CD4-positive, alpha-beta memory T cell (primary cell): ENCODE measurements at places on chromosomes 11 and 22. TPM values are rescaled to one million over a fixed set of nuclear protein-coding genes. Genes with fewer than 3 reads are reported as not detected.
A peak's percentile ranks its signal among the peaks of the same experiment; 100 is the strongest.

The KIRREL3 gene
- total RNA-seq = not detected

The BTBD18 gene
- not detected for total RNA-seq

The PKDREJ gene
- total RNA-seq = not detected

The DNHD1 gene
- total RNA-seq = 45.9 TPM

The MRTFA gene
- total RNA-seq = 79.1 TPM

The CCDC157 gene
- 3.0 TPM for total RNA-seq

The MFNG gene
- total RNA-seq = 213 TPM

The SLC1A2 gene
- total RNA-seq = 0.08 TPM

The KCNE3 gene
- 0.28 TPM for total RNA-seq

The SLC22A6 gene
- total RNA-seq = not detected

- peak; percentile 66 for DNase-seq
- no peak overlapping the region for H3K4me3 ChIP-seq
- no peak overlapping the region for H3K27ac ChIP-seq
- H3K4me1 ChIP-seq = no peaks in the 10 kb centered on the region
- no peaks in the 10 kb centered on the region for H3K27me3 ChIP-seq
Observed at GRCh38 chr11:74702383-74703007, 28.7 kb downstream of the CHRDL2 start.

DNA sequence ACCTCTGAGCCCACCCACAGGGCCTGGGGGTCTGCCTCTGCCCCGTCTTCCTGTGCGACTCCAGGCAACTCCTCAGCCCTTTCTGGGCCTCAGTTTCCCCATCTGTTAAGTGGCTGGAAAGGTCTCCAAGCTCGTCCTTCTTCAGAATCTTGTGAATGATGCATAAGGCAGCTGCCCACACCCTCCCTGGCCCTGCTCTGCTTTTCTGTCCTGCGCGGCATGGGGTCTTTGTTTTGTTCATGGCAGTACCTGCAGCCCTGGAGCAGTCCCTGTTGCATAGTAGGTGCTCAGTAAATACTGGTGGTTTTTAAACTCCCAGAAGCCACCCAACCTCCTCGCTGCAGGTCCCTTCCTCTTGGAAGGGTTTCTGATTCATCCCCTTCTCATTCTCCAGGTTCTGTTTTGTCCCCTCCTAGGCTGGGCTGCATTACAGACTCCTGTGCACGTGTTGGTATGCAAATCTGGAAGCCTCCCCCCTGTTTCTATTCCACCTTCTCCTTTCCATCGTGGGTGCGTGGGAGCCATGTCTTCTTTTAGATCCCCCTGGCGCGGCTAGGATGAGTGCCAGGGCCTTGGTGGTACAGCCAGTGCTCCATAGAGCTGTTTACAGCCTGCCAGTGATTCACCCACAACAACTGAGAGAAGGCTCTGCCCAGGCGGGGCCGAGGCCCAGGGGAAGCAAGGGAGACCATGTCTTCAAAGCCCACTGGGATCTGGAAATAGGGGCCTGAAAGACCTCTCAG is 19.3 kb upstream of the SYT7 start:
- H3K4me3 ChIP-seq = no peak overlapping the region
- H3K36me3 ChIP-seq = no peaks in the 10 kb centered on the region
- peaks cover 7% of the 10 kb centered on the region for H3K27me3 ChIP-seq

GRCh38 chr11:88354912-88355311 is 17.4 kb upstream of the CTSC start:
- H3K36me3 ChIP-seq = no peaks in the 10 kb centered on the region
- no peak overlapping the region for H3K27ac ChIP-seq
- H3K27me3 ChIP-seq = no peaks in the 10 kb centered on the region

GRCh38 chr11:32902089-32902665 is 9.6 kb downstream of the QSER1 start:
- H3K36me3 ChIP-seq = no peaks in the 10 kb centered on the region
- peaks cover 4% of the 10 kb centered on the region for H3K4me1 ChIP-seq

DNA sequence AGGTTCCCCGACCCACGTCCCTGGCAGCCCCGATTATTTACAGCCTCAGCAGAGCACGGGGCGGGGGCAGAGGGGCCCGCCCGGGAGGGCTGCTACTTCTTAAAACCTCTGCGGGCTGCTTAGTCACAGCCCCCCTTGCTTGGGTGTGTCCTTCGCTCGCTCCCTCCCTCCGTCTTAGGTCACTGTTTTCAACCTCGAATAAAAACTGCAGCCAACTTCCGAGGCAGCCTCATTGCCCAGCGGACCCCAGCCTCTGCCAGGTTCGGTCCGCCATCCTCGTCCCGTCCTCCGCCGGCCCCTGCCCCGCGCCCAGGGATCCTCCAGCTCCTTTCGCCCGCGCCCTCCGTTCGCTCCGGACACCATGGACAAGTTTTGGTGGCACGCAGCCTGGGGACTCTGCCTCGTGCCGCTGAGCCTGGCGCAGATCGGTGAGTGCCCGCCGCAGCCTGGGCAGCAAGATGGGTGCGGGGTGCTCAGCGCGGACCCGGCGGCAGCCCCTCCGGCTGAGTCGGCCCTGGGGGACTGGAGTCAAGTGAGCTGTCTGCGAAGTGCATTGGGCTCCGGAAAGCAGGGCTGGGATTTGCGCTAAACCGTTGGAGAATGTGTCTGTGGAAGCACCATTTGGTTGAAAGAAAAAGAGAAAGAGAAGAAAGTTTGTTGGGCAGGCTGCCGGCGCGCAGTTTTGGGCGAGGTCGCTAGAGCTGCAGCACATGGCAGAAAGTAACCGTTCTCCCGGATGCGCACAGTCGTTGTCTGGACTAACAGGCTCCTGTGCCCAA is at the start of gene CD44:
Gene CD44, plus strand, starts transcription at position 229 of the 779 bp plus-strand sequence. Its CDS starts 133 bp downstream, at position 362.
- no peaks in the 10 kb centered on the region for H3K27me3 ChIP-seq
- H3K27ac ChIP-seq = peak within 1 kb of the TSS; percentile 98
- peak within 1 kb of the TSS; percentile 99 for H3K4me3 ChIP-seq
- peak; percentile 82 for DNase-seq
- peaks cover 42% of the 10 kb centered on the region for H3K4me1 ChIP-seq

DNA sequence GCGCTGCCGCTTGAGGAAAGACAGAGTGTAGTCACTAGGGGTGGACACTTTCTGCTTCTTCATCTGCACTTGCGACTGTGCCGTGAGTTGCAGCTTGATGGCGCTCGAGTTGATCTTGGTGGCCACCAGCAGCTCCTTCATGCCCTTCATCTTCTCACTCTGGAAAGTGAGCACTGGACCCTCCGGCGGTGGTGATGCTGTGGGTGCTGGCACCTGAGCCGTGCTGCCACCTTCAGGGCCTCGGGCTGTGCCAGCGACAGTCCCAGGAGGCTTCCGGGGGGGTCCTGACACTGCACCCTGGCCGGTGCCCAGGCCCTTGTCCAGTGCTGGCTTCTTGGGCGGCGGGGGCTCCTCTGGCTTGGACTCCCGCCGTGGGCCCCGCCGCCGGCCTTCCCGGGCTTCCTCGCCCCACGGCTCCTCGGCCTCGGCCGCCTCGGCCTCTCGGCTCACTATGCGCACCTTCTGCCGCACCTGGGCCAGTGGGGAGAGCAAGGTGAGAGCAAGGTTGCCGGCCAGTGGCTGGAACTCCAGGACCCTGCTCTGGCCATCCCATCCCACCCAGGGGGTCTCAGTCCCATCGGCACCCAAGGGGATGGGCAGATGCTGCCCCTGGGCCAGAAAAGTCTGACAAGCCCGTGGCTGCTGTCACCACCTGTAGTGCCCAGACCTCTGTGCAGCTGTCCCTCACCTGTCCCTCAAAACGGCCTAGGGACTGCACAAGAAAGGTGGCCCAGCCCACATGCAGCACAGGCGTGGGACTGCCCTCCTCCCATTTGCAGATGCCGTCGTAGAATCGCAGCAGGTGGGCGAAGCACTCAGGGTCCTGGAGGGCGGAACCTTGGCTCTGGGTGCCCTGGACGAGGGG is 1.6 kb upstream of the MAP4K2 start:
- H3K27ac ChIP-seq = peak overlapping the region; percentile 93
- DNase-seq = no peak
- H3K4me1 ChIP-seq = peaks cover 44% of the 10 kb centered on the region
- H3K36me3 ChIP-seq = peaks cover 13% of the 10 kb centered on the region

DNA sequence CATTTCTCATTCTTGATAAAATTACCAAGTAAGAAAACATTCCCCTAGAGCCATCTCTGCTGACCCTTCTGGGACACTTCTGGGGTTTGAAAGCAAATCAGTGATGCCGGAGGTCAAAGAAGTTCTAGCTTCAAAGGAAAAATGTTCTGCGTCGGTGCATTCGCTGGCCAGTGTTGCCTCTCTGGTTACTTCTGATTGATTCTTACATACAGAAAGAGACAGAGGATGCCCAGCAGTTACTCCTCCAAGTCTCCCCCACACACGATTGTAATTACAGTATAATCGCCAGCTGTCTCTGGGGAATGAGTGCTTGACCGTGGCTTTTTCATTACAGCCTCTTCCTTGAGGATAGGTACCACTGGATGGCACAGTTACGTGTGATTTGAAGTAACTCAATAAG is 150.9 kb downstream of the SNX19 start:
- no peak overlapping the region for H3K4me3 ChIP-seq
- DNase-seq = no peak

- H3K36me3 ChIP-seq = no peaks in the 10 kb centered on the region
- H3K27ac ChIP-seq = no peak overlapping the region
- H3K27me3 ChIP-seq = peaks cover 26% of the 10 kb centered on the region
- DNase-seq = no peak
- peaks cover 25% of the 10 kb centered on the region for H3K4me1 ChIP-seq
Observed at GRCh38 chr11:46920755-46921154, 2.4 kb upstream of the LRP4 start.

DNA sequence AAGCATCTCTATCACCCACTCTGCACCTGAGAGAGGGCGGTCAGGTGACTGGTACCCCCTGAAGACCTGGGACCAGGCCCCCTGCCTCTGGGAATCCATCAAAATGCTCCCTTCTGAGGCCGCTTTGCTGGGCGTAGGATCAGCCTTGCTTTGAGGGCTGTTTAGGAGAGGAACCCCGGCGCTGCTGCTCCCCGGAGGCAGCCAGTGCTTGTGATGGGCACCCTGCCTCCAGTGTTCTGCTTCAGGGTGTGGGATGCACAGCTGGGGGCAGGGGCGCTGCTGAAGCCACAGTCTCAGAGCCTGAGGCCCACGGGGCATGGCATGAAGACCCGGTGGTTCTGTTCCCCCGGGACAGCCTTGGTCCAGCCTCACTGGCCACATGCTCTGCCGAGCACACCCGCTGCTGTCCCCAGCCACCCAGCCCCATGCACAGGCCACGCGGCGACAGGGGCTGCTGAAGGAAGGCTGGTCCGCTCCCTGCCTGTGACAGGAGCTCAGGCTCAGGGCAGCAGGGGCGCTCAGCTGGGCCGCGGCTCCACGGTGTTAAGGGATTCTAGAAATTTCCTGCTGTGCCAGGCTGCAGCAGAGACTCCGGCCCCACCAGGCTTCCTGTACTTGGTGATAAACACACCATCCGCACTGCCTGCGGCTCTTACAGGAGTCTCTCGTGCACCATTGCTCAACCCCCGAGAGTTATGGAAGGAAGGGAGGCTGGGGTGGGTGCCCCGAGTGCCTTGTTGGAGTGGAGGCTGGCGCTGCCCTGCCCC is 91.0 kb downstream of the KCNQ1 start:
- no peaks in the 10 kb centered on the region for H3K36me3 ChIP-seq
- no peaks in the 10 kb centered on the region for H3K27me3 ChIP-seq
- peaks cover 14% of the 10 kb centered on the region for H3K4me1 ChIP-seq
- no peak overlapping the region for H3K27ac ChIP-seq

DNA sequence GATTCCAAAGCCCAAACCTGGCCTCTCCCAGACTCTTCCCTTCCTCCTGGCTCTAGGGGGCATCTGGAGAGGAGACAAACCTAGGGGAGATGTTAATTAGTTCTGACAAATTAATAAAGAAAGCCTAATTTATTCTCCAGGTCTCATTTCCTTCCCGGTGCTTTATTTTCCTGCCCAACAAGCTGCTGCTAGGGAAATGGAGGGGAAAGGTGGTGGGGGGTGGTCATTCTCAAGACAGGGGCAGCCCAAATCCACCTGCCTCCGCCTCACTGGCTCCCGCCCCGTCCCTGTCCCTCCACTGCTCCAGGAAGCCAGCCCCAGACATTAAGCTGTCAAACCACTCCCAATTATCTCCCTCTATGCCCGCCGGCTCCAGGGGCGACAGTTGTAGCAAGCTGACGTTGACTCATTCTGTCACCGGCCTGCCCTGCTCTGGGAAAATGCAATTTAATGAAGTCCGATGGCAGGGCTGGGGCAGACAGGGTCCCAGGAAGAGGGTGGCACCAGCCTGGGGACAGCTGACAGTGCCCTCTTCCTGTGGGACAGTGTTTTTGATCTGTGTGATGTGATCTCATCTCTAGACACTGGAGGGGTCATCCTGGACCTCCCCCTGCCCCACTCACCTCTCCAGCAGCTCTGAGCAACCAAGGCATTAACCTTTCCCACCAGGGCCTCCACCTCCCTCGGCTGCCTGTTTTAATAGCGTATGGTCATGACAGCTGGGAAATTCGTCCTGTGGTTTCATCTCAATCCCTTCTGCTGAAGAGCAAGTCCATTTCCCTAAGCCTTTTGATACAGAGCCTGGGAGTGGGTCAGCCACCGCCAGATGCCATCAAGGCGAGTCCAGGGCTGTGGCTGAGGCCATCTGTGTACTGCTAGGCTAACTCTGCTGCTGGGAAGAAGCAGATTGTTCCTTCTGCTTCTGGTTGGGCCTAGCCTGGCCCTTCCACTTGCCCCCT is 27.1 kb downstream of the NECTIN1 start:
- H3K4me1 ChIP-seq = no peaks in the 10 kb centered on the region
- H3K36me3 ChIP-seq = no peaks in the 10 kb centered on the region
- H3K4me3 ChIP-seq = no peak overlapping the region
- H3K27ac ChIP-seq = no peak overlapping the region
- DNase-seq = no peak

- no peaks in the 10 kb centered on the region for H3K27me3 ChIP-seq
- no peaks in the 10 kb centered on the region for H3K36me3 ChIP-seq
- H3K4me3 ChIP-seq = no peak overlapping the region
Observed at GRCh38 chr11:87353771-87354345, 316.1 kb downstream of the TMEM135 start.

- no peak for DNase-seq
- no peaks in the 10 kb centered on the region for H3K36me3 ChIP-seq
- no peaks in the 10 kb centered on the region for H3K27me3 ChIP-seq
- H3K4me1 ChIP-seq = peaks cover 8% of the 10 kb centered on the region
Observed at GRCh38 chr11:66866511-66866986, 9.7 kb downstream of the LRFN4 start.

GRCh38 chr11:8886322-8886721 is 24.7 kb upstream of the AKIP1 start:
- DNase-seq = no peak
- H3K27ac ChIP-seq = no peak overlapping the region
- H3K4me3 ChIP-seq = no peak overlapping the region
- no peaks in the 10 kb centered on the region for H3K27me3 ChIP-seq
- H3K4me1 ChIP-seq = no peaks in the 10 kb centered on the region

GRCh38 chr11:79209540-79210266 is 231.1 kb downstream of the TENM4 start:
- no peaks in the 10 kb centered on the region for H3K27me3 ChIP-seq
- DNase-seq = no peak
- no peak overlapping the region for H3K27ac ChIP-seq
